NCI-H187 (cell line): ENCODE measurements at places on chromosomes 12 and 14.

- DNase-seq: no peak
Observed at GRCh38 chr14:99597911-99598600, 6.0 kb downstream of the CCDC85C start.

- no peak for DNase-seq
Observed at GRCh38 chr12:20368651-20369304, 441 bp downstream of the PDE3A start.

DNA sequence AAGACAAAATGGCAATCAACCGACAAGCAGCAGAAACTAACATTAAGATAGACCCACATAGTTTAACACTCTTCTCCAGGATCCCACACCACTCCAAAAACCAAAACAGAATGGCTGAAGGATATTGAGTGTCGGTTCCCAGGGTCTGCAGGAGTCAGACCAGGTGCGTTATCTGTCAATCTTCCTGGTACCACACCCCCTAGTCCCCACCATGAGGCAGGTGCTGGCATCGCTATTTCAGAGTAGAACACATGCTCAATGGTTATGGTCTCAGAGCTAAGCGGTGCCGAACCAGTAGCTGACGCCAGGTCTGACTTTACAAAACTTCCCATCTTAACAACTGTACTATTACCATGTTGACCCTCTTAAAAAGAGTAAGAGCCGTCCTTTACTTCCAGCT, 10.2 kb downstream of the STX2 start:
- no peak for DNase-seq

DNA sequence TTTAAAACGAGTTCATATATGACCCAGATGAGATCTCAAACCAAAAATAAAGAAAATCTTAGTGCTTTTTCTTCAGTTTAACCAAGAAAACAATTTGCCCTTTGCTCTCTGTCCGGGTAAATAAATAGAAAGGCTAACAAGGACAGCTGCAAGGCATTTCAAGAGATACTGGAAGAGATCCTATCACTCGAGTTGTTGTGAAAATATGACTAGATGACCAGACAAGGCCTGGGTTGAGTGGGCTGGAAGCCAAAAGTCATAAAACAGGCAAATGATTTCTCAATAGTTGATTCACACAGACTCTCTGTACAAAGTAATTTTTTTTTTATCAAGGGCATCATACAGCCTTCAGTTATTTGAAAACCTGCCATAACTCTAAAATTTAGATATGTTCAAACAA, 55.9 kb upstream of the AVPR1A start:
- DNase-seq: no peak

GRCh38 chr14:76677534-76678145, 83.6 kb upstream of the VASH1 start:
- no peak for DNase-seq

GRCh38 chr12:52210925-52211650, 19.3 kb upstream of the KRT80 start:
- no peak for DNase-seq

DNA sequence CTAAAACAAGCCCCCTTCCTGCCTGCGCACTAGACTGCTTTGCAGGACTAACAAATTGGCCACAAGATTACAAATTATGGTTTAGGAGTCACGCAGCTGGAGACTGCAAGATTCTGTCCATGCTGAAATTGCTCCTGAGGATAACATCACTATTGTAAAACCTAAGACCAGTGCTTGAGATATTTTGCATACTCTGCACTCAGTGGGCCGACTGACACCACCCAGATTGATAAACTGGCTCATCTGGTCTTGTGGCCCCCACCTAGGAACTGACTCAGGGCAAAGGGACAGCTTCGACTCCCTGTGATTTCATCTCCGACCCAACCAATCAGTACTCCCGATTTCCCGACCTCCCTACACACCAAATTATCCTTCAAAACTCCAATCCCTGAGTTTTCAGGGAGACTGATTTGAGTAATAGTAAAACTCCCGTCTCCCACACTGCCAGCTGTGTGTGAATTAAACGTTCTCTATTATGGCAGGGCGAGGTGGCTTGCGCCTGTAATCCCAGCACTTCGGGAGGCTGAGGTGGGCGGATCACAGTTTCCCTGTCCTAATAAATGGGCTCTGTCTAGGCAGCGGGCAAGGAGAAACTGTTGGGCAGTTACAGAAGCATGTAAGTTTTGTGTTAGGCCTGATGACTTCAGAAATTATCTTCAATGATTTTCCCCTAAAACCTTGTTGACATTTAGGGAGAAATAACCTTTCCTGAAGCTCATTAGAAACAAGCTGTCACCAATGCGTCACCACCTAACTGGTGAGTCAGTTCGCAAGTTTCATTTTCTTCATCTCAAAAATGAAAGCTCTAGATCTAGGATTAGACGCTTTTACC, 5.3 kb upstream of the UBC start:
- no peak for DNase-seq

- no peak for DNase-seq
Observed at GRCh38 chr14:35571598-35571997, 37.6 kb downstream of the INSM2 start.

DNA sequence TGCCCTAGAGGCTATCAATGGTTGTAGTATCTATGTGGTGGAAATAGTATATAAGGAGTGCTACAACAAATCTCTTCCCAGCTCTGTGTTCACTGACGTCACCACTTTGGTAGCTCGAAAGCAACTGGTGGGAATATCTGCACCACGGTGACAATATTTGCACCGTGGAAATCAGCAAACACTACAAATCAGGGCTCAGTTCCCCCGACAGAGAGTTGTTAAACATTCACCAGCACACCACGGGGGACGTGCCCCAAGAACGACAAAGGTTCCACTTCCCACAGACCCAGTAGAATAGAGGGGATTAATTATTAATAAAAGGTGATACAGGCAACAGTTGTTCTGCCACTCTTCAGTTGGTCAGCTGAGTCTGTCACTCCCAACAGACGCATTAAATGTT, 98.4 kb downstream of the CCDC60 start:
- DNase-seq: no peak

DNA sequence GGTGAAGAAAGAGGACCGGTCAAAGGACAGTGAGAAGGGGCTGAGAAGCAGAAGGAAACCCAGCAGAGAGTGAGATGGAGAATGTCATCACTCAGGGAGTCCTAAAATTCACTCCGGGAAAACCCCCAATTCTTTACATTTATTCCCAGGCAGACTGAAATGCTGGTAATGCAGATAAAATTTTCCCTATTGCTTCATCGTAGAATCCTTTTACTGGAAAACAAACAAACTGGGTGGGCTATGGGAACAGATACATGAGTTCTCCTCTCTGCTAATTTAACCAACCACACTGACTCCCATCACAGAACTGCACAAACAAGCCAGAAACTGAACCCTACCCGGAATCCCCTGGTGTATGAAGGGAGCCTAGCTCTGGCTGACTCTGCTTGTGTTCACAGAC, 20.9 kb downstream of the HEBP1 start:
- no peak for DNase-seq

GRCh38 chr12:112682586-112682985, 109.0 kb upstream of the RPH3A start:
- no peak for DNase-seq

- DNase-seq: no peak
Observed at GRCh38 chr14:75456997-75457335, 29.1 kb downstream of the JDP2 start.

- DNase-seq: no peak
Observed at GRCh38 chr12:121568971-121569751, 11.7 kb downstream of the KDM2B start.

DNA sequence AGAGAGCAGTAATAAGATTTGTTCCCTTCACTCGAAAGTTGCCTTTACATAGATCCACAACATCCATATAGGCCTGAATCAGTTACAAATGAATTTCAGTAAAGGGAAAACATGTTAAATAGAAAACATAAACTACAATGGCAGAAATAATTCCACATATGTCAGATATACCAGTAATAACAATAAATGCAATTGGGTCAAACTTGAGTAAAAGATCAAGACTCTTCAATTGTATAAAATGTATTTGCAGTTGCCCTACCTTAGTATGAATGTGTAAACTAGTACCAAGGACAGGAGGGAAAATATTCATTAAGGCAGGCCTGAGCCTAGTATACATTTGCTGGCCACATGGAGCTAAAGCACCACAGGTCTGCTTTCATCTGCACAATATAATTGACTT, 17.6 kb downstream of the NOS1 start:
- DNase-seq: no peak

GRCh38 chr12:118958520-118958919, 22.8 kb upstream of the SRRM4 start:
- peak; percentile 42 for DNase-seq

DNA sequence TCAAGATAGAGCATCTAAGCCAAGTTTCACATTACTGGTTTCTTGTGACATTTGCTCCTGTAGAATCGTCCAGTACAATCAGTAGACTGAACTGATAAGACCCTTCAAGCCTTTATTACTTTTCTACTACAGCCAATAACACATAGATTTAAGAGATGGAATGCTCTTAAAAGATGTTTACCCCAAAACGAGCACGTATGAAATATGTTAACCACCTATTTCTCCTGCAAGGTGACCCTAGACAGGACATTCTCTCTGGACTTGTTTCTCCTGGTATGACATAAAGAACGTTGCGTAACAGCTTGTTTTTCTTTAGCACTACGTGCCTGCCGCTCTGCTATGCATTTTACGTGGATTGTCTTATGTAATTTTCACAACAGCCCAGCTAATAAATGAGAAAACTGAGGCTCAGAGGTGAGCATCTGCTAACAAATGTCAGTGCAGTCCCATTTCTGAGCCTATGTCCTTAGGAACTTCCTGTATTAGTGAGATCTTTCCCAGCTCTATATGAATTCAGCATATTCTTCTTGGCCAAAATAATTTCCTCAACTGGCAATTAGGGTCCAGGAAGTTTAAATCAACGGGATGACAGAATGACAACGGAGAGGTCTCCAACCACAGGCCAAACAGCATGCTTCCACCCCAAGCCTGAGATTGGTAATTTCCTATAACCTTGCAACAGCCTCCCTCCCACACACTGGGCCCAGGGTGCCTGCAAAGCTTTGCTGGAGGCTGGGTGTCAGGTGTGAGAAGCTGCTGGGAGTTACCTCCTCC, 3.7 kb downstream of the NFKBIA start:
- no peak for DNase-seq

DNA sequence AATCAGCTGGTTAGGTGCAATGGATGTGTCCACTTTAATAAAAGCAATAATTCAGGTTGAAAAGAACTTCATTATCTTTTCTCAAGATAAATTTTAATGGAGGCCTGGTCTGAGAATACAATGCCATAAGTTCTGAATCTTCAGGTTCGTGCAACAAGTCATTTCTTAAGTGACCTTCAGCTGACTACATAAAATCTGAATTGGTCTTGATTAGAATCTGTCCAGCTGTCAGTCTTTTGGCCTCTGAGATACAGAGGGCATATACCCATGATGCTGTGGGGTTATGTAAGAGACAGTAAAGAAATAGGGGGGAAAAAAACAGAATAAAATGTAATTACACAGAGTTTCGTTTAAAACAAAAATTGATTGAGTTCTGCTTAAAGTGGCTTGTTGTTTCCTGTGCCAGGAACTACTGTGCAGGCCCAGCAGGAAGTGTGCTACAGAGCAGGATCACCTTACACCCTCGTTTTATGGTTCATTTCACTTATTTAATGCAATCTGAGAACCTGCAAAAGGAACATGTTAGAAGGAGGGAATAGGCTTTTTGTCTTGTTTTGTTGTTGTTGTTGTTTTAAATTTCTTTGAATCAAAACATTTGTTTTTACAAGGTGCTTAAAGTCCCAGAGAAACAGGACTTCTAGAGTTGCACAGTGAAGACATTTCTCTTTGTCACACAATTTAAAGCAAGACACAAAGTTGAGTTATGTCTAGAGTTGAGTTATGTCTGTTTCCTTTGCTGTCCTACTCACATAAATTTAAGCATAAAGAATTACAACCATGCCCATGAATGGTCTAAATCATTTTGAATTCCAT, 64.2 kb downstream of the LGR5 start:
- no peak for DNase-seq

GRCh38 chr12:14993117-14993516, 20.3 kb downstream of the PDE6H start:
- DNase-seq: no peak

- DNase-seq: no peak
Observed at GRCh38 chr12:810116-810515, 57.7 kb downstream of the WNK1 start.
